IPS DF 19.7 (cell line): ENCODE measurements at places on chromosomes 16 and 17.

- DNase-seq, result no peak
Measured at GRCh38 chr17:4872786-4873185, 26.6 kb upstream of the C17orf107 start.

DNA sequence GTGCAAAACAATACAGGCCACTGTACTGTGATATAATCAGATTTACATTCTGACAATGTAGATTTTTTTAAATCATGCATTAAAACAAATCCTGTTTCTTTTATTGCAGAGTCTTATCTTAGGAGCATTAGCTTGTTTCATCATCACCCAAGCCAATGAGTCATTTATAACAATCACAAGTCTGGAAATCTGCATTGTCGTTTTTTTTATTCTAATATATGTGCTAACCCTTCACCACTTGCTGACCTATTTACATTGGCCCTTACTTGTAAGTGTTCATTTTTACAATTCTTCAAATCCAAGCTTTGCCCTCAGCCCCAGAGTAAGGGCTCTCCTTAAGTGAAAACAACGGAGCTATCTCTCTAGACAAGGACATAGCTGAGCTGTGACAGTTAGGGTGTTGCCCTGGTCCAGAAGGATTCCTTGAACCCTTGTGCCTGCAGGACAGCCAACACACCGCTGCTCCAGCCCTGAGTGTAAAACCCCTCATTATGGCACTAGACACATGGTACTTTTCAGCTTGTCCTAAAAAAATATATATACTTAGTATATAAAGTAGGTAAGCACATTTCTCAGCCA is 3.7 kb downstream of the CMTM1 start:
- no peak for DNase-seq

- no peak for DNase-seq
Measured at GRCh38 chr17:73742948-73743381, 98.7 kb upstream of the SDK2 start.

DNA sequence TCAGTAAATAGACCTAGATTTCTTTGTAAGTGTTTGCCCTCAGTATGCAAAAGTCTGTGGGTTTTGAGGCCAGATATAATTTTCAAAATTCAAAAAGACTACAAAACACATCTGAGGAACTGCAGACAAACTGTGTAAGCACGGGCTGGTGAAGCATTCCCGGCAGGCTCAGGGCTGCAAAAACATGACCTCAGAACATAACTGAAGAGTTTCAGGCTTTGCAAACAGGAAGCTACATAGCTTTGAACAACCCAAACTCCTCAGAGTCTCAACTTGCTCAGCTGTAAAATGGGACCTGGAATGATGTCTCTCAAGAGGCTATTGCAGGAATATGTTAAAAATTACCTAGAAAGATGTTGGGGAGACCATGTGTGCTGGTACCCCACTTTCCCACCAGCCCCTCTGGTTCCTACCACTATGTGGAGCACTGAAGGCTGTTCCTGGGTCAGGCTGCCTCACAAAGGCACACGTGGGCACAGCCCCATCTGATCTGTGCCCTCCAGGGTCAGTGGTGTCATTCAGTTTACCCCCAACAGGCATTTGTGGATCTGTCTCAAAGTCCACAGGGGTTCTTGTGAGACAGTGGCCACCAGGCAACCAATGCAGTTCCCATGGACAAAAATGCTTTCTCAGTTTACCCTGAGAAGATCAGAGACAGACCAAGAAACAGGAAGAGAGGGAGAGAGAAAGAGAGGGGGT is 72.9 kb downstream of the CREBBP start:
- no peak for DNase-seq

DNA sequence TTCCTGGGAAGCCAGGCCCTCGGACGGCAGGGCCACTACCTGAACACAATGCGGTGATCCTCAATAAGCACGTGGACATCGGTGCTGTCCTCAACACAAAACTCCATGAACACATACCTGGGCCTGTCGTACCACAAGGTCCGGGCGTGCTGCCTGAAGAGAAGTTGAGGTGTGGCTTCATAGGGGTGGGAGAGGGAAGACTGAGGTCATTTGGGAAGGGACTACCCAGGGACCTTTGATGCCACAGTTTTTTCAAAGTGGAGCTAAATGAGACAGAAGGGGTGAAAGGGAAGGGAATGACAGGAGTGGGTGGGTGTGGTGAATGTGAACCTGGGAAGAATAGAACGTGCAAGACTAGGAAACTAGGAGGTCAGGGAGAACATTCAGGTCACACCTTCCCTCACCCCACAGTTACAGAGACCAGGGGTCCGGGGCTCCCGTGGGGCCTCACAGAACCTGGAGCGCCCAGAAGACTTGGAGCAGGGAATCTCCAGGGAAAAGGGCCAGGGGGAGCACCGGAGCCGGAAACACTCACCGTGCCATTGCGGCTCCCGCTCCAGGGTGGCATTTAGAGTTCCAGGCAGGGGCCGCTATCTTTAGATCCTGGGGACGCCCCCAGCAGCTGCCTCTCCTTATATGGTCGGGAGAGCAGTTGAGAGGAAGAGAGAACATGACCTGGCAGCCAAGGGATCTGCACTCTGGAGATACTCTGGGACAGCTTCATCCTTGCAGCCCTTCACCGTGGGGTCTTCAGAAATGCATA is at the start of gene PTGES3L:
PTGES3L (minus strand) TSS at position 570 of the 763 bp plus-strand sequence; CDS start at position 543, 27 bp downstream.
- no peak for DNase-seq

DNA sequence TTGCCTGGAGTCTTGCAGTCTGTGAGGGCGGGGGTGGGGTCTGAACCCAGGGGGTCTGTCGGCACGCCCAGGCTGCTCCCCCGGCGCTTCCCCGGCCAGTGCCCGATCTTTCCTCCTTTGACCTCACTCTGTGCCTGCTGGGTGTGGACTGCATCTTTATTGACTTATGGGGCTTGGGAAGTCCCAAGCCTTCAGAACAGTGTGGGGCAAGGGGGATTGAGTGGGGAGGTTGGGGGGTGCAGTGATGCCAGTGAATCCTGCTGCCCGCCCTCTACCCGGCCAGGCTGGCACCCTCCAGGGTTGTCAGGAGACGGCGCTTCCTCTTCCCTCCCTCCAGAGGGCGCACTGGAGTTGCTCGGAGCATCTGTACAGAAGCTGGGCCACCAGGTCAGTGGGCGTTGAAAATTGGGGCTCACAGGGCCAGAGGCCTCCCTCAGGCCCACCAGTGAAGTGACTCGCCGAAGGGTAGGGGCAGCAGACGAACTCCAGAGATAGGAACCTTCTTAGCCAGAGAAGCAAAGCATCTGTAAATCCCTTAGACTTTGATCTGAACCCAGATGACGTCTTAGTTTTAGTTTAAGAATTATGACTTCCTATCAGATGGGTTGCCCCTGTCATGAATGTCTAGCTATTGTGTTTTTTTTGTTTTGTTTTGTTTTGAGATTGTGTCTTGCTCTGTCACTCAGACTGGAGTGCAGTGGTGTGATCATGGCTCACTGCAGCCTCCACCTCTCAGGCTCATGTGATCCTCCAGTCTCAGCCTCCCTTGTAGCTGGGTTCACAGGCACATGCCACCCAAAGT is 184.8 kb upstream of the CIBAR2 start:
- DNase-seq, result no peak

- DNase-seq, result no peak
Measured at GRCh38 chr17:3026856-3027751, 36.3 kb downstream of the OR1D5 start.
